ENCODE measurements at places on chromosomes 12 and 14.

DNA sequence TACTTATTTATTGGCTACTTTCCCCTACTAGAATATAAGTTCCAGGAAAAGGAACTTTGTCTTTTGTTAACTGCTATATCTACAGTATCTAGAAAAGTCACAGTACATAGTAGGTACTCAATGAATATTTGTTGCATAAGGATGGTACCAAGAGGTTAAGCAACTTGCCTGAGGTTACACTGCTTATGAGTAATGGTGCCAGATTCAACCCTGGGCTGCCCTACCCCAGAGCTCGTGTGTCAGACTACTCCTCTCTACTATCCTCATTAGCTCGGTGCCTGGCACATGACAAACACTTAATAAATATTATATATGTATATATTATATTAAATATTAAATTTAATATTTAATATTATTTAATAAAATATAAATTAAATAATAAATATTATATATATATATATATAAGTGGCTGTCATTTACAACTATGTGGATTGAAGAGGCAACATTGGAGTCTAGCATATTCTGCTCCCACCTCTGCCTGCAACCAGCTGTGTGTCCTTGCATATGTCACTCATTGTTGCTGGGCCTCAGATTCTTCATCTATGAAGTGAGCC lies 25.4 kb downstream of the UTP20 start:
- no peak for DNase-seq

DNA sequence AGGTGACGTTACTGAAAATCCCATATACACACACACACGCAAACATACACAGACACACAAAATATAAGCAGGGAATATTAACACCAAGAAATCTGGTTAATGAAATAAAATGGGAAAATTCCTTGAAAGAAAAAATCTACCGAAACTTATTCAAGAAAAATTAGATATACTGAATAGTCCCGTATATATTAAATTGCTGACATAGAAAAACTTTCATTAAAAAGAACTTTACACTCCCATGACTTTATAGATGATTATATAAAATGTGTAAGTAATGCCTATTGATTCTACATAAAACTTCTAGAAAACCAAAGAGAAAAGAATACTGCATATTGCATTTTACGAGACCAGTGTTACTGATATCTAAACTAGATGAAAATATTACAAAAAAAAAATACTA lies 803.2 kb downstream of the SLC16A7 start:
- DNase-seq: no peak

GRCh38 chr12:75170640-75171185 lies 38.9 kb downstream of the KCNC2 start:
- no peak for DNase-seq

- DNase-seq: no peak
Observed at GRCh38 chr12:121535150-121536053, 45.4 kb downstream of the KDM2B start.

- DNase-seq: peak; percentile 81
Observed at GRCh38 chr12:65891987-65892481, 67.8 kb downstream of the HMGA2 start.

DNA sequence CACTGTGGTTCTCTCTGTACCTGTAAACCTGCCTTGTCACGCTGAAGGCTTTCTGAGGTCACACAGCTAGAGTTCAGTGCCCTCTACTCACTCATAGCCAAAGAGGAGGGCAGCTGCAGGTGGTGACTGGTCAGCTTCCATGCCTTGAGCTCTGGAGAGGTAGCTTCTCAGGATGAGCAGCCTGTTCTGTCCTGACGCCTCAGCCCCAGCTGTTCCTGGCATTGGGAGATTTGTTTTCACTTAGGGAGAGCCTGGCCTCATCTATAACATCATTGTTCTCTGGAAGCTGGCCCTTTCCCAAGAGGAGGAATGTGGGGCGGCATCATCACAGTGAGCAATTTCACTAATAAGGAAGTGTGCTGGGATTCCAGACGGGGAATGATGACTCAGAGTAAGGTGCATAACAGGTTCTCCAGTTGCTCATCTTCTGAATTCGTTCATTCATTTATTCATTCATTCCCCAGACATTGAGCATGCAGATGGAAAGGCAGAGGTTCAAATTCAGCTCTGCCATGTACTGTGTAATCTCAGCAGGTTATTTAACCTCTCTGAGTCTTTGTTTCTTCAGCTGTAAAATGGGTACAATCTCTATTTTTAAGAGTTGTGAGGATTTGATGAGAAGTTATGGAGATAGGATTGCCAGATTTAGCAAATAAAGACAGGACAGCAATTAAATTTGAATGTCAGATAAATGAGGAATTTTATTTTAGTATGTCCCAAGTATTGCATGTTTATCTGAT lies 255.8 kb upstream of the CRY1 start:
- peak; percentile 14 for DNase-seq

GRCh38 chr12:4987076-4988046 lies 56.3 kb upstream of the KCNA5 start:
- DNase-seq: no peak

- DNase-seq: no peak
Observed at GRCh38 chr14:105537580-105538474, 11.4 kb downstream of the TMEM121 start.

- DNase-seq: no peak
Observed at GRCh38 chr12:27236498-27236897, 7.6 kb upstream of the STK38L start.

DNA sequence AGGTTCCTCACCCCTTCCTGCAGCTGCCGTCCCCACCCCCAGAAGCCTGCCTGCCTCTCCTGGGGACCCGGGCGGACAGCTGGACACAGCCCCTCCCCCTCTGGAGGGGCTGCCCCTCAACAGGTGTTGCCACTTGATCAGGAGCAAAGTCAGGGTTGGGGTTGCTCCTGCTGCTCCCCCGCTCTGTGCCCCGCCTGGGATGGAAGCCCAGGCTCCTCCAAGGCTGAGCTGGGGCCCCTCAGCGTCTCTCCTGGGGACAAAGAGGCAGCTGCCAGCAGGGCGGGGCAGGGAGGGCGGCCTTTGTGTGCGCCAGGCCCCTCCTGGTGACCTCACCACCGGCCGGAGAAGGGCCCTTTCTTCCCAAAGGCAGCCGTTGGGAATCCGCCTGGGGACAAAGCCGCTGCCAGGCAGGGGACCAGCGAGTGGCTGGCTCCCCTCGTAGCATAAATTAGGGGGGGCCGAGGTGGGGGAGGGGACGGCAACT lies 13.7 kb downstream of the TRMT61A start:
- no peak for DNase-seq

DNA sequence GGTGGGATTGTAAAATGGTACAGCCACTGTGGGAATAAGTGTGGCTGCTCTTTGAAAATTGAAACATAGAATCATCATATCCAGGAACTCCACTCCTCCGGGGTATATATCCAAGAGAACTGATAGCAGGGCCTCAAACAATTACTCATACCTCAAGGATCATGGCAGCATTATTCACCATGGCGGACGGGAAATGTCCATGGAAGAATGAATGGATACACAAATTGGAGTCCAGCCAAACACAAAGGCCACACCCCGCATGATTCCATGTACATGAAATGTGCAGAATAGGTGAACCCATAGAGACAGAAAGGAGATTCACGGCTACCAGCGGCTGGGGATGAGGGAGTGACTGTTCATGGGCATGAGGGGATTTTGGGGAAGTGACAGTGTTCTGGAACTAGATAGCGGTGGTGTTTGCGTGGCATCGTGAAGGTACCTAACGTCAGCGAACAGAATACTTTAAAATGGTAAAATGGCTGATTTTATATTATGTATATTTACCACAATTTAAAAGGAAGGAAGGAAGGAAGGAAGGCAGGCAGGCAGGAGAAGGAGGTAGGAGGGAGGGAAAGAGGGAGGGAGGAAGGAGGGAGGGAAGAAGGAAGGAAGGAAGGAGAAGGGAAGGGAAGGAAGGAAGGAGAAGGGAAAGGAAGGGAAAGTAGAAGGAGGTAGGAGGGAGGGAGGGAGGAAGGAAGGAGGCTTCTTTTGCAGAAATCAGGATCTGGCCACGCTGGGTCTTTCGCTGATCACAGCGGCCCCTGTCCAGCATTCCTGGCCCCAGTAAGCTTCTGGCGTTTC lies 14.1 kb upstream of the NCOR2 start:
- DNase-seq: no peak

DNA sequence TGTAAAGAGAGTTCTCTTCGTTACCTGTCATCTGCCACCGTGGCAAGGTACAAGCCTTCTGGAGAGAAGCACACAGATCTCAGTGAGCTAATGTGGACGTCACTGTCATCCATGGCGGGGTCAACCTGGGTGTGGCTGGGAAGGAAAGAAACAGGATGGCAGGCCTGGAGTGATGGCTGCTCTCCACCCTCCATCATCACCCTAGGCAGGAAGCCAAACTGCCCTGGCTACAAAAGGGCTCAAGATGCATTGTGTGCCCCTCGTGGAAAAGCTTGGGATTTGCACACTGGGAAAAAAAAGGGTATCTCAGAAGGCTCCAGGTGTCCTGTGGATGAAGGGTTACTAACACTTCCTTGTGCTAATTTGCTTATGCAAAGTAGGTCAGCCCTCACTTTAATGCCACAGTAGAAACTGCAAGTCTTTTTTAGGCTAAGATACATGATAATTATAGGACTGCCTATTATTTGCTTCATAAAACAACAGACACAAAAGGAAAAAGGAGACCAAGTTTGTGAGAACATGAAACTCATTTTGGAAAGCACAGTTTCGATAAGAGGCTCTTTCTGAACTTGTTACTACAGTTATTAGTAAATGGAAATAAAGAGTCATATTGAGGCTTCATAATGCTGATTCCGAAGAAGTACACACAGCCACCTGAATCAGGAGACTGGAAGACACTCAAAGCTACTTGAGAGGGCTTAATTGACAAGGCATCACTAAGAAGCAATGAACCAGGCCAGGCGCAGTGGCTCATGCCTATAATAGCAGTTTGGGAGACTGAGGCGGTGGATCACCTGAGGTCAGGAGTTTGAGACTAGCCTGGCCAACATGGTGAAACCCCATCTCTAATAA lies 18.9 kb downstream of the RFC5 start:
- DNase-seq: no peak
